Right hindlimb (tissue), 1 donor: ENCODE measurements at places on chromosomes 5 and 9.

GRCh38 chr5:74316064-74316603 is 324.4 kb downstream of the ENC1 start:
- DNase-seq = no peak

- DNase-seq = peak; percentile 15
Observed at GRCh38 chr9:128149951-128150593, 819 bp downstream of the LCN2 start.

DNA sequence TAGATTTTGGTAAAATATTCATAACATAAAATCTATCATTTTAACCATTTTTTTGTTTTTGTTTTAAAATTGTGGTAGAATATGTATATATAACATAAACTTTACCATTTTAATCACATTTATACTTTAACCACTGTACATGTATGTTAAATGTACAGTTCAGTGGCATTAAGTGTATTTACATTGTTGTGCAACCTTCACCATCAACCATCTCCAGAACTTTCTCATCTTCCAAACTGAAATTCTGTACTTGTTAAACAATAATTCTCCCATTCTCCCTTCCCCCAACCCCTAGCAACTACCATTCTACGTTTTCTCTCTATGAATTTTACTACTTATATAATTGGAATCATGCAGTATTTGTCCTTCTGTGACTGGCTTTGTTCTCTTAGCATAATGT is 11.6 kb downstream of the ANKHD1 start:
- DNase-seq = no peak

GRCh38 chr5:172730981-172731679 is 39.9 kb downstream of the DUSP1 start:
- no peak for DNase-seq

GRCh38 chr5:2387634-2388325 is 363.7 kb downstream of the IRX2 start:
- peak; percentile 30 for DNase-seq

- DNase-seq = no peak
Observed at GRCh38 chr5:124660229-124661093, 86.0 kb downstream of the ZNF608 start.

DNA sequence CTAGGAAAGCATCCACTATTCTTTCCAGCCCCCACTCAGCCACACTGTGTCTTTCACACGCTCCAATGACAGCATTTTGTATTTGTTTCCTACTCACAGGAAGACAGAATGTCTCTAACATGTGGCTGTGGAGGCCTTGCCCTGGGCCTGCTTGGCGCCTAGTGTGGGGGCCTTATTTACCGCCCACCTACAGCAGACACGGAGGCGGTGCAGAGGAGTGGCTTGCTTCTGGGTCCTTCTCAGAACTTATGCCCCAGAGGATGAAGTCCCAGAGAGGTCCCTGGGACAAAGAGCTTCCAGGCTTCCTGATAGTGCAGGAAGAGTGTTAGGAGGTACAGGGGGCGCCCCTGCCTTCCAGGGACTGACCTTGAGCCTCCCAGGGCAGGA is 8.5 kb upstream of the MRNIP start:
- peak; percentile 10 for DNase-seq

DNA sequence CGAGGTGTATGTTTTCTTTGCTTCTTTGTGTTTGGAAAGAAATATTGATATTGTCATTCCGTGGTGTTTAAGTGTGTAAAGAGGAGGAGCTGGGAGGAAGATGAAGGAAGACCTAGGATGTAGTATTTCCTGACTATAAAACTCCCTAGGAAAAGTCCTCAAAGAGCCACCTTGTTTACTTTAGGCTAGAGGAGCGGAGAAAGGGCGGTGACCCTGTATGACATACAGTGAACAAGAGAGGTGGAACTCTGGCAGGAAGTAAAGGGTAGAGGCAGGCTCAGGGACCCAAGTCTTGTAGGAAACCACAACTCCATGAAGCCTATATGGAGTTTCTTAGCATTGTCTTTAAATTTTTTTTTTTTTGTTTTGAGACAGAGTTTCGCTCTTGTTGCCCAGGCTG is 303.9 kb downstream of the DOCK8 start:
- DNase-seq = no peak

- no peak for DNase-seq
Observed at GRCh38 chr5:124981901-124982300, 235.5 kb upstream of the ZNF608 start.

DNA sequence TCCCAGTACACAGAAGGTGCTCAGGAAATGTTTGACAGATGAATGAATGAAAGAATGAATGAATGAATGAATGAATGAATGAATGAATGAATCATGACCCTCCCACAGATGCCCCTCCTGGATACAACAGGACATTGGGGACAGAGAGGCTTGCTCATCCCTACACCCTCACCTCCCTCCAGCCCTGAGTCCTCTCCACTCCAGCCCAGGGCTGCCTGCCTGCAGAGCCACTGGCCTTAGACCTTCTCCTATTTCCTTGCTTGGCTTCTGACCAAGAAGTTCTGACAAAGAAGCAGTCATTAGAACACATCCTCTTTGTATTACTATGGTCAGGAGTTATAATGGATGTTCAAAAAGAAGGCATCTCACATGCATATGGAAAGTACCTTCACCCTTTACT is 240.7 kb upstream of the DAPK1 start:
- DNase-seq = no peak

GRCh38 chr5:134420343-134420742 is 8.7 kb upstream of the CDKN2AIPNL start:
- no peak for DNase-seq

- no peak for DNase-seq
Observed at GRCh38 chr5:178667101-178667500, 40.3 kb upstream of the CLK4 start.

DNA sequence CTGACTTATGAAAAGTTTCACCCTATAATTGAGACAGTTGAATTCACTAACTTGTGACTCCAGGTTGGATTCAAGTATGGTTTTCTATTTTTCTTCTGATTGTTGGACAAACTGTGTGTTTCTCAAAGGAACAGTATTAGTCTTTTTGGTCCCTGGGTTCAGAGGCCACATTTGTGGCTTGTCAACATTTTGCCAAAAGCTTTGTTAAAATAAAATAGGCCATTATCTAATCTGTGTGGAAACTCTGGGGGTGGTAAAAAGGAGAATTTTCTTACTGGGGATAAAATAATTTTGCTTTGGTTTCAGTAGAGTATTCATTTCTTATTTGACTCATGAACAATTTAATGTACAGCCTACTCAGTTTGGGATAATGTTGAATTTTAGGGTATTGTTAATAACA is 166.3 kb downstream of the TMEM167A start:
- no peak for DNase-seq

DNA sequence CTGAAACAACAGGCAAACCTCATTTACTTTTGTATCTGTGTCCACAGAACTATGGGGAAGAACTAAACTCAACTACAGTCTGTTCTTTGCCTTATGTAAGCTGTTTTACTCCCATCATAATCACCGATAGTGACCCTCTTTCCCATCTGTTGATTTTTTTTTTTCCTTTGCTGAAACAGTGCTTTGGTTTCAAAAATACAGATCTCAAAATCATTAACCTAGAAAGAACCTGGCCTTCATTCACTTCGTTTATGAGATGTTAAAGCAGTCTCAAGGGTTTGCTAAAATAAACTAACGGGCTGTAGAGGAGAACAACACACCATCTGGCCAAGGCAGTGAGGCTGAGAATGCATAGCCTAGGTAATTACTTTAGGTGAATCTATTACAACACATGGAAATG is 706.6 kb upstream of the ZNF608 start:
- no peak for DNase-seq

- DNase-seq = no peak
Observed at GRCh38 chr9:9563817-9564216, 1049.0 kb downstream of the PTPRD start.

DNA sequence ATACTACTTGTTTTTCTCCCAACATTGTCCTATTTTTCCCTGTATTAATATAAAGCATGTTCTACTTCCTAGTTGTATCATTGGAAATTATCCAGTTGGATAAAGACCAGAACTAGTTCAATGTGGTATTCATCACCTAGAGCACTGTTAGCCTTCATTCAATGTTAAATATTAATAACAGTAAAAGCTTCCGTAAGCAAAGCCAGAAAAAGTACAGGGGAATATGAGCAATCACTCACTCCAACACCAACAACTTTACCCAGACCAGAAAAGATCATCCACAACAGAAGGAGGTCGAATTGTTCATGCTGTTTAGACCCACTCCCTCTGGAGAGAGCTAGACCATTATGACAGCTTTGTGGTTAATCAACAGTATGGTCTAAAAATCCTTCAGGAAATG is 728.4 kb downstream of the MAT2B start:
- DNase-seq = no peak

DNA sequence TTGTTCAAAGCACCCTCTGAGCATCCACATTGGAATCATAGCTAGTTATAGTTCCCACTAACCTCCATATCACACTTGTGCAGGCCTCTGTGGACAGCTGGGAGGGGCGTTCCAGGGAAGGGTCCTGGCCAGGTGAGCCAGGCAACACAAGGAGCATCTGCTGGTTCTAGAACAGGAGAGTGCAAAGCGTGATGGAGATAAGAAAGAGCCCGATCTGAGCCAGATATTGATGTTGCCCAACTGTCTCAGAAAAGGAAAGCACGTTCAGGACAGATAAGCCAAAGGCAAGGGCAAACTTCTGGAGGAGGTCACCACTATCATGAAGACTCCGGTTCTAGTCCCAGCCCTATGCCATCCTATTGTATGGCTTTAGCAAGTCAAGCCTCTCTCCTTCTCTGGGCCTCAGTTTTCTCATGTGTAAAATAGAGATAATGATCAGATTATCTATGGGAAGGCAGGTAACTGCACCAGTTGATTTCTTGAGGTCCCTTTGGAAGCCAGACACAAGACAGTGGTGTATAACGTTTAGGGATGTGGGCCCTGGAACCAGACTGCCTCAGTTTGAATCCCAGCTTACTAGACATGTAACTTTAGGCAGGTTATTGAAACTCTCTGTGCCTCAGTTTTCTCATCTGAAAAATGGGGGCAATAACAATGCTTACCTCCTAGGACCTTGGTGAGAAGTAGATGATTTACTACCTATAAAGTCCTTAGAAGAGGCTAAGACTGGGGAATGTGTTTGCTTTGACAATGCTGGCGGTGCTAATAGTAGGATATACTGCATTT is 19.8 kb downstream of the GABBR2 start:
- no peak for DNase-seq

DNA sequence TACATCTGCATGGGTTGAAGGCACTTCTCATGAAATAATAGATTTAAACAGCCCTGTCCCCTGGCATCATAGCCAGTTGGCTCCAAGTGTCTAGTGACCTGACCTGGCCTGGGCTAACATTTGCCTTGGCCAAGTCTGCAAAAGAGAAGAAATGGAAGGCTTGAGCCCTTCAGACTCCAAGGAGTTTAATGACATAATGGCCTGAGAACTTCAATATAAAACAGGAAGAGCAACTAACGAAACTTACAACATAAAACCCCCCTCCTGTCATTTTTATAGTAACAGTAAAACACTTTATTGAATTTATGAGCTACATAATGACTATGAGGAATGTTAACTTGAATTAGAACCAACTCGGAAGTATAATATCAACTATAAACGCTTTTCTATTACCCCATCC is 218.8 kb upstream of the TBCA start:
- DNase-seq = no peak

- DNase-seq = no peak
Observed at GRCh38 chr9:133851693-133852092, 113.5 kb upstream of the SARDH start.

GRCh38 chr9:107281184-107281583 is 1.9 kb upstream of the RAD23B start:
- no peak for DNase-seq

GRCh38 chr5:172530406-172530805 is 76.1 kb upstream of the SH3PXD2B start:
- DNase-seq = no peak

- DNase-seq = no peak
Observed at GRCh38 chr5:1027631-1028441, 19.2 kb downstream of the NKD2 start.

GRCh38 chr5:177453852-177454396 is 7.3 kb downstream of the PRR7 start:
- peak; percentile 79 for DNase-seq

DNA sequence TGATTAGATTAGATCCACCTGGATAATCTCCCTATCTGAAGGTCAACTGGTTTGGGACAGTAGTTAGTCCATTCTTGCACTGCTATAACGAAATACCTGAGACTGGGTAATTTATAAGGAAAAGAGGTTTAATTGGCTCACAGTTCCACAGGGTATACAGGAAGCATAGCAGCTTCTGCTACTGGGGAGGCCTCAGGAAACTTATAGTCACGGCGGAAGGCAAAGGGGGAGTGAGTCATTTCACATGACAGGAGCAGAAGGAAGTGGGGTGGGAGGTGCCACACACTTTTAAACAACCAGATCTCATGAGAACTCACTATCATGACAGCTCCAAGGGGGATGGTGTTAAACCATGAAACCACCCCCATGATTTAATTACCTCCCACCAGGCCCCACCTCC is 9.9 kb downstream of the C9orf40 start:
- DNase-seq = no peak

DNA sequence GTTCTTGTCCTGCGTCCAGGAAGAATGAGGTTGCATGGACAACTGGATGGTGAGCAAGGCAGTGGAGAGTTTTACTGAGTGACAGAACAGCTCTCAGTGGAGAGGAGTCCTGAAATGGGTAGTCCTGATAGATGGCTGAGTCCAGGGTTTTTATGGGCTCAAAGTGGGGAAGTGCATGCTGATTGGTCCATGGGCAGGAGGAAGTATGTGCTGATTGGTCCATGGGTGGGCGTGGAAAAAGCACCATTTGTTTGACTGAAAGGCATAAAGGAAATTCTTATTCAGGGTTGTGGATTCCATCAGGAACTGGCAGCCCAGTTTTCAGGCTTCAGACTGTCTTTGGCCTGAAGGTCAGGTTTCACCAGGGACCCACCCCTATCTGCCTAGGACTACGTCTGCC is 10.6 kb downstream of the FSD1L start:
- no peak for DNase-seq

DNA sequence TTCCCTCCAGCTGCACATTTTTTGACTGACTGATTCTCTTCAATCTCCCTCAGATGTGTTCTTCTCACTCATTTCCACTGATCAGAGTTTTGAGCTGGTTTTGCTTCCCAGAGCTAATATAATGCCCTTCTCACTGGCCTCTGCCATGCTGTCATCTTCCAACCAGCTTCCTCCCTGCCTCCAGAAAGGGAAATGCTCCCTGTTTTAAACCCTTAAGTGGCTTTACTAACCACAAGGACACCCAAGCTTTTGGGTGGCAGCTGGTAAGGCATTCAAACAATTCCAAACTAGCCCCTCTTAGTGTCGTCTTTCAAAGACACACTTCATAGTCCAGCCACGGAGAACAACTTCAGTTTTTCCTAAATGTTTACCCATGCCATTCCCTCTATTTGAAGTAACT is 172.5 kb downstream of the CRB2 start:
- no peak for DNase-seq

DNA sequence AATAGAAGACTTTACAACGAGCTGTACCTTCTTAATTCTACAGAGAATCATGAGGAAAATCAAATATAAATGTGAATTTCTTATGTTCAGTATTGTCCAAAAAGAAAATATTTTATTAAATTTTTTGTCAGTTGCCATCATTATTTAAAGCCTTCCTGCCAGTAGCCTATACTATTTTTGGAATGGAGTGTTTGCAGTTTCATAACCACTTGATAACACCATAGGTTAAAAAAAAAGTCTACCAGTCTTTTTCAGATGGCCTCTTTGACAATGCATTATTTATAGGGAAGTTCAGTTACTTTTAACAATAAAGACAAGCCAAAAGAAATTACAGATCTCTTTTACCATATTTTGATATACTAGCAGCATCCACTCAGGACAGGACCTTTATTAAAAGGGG is 80.3 kb upstream of the CCDC152 start:
- no peak for DNase-seq

GRCh38 chr5:140128376-140128775 is 2.6 kb downstream of the IGIP start:
- DNase-seq = no peak
